ENCODE measurements at places on chromosomes 7 and 10.

- DNase-seq, result no peak
These were observed 116.1 kb downstream of the INSYN2A start for GRCh38 chr10:127080317-127080716.

DNA sequence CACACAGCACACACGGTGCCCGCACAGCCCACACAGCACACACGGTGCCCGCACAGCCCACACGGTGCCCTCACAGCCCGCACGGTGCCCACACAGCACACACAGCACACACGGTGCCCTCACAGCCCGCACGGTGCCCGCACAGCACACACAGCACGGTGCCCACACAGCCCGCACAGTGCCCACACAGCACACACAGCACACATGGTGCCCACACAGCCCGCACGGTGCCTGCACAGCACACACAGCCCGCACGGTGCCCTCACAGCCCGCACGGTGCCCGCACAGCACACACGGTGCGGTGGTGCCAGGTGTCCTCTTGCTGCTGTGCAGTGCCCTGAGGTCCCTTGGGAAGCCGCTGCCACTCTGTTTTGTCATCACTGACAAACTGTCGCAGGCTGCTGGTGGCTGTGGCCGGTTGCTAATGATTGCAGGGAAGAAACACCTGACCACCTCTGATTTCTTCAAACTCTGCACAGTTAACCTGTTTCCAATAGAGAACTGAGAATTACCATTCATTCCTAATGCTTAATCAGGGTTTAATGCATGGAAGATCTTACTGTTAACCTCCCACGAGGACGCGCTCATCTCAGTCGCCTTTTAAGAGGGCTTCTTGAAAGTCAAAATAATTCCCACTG, 66.9 kb downstream of the GLRX3 start:
- no peak for DNase-seq

- peak; percentile 8 for DNase-seq
These were observed 233.6 kb downstream of the SNX13 start for GRCh38 chr7:17706734-17707133.

- DNase-seq, result no peak
These were observed 15.5 kb upstream of the VOPP1 start for GRCh38 chr7:55587687-55588378.

DNA sequence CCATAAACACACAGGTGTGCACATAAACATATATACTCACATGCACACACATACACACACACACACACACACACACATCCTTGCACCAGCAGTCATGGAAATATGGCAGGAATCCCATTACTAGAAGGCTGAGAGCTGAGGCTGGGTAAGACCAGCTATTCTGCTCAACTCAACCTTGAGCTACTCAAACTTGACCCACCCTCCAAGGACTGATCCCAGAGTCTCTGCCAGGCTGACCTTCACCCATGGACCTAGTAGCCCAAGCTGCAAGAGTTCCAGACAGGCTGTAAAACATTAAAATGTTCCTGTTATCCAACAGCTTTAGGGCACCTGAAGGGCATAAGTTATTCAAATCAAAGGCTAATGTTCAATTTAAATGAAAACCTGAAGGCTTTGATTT, 134.6 kb downstream of the FRMD4A start:
- no peak for DNase-seq

DNA sequence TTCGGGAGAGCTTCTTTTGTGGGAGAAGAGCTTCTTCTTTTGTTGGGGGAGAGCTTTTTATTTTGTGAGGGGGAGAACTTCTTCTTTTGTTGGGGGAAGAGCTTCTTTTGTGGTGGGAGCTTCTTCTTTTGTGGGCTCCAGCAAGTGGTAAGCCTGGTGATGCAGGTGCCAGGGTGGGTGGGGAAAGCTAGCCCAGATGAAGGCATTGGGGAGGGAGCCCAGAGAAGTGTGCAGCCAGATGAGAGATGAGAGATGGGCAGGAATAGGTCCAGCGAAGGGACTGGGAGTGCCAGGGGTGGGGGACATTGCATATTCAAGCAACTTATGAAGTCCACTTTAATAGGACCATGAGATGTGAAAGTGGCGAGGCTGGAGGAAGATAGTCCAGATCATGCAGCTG, 9.7 kb downstream of the ADRA2A start:
- DNase-seq, result no peak

DNA sequence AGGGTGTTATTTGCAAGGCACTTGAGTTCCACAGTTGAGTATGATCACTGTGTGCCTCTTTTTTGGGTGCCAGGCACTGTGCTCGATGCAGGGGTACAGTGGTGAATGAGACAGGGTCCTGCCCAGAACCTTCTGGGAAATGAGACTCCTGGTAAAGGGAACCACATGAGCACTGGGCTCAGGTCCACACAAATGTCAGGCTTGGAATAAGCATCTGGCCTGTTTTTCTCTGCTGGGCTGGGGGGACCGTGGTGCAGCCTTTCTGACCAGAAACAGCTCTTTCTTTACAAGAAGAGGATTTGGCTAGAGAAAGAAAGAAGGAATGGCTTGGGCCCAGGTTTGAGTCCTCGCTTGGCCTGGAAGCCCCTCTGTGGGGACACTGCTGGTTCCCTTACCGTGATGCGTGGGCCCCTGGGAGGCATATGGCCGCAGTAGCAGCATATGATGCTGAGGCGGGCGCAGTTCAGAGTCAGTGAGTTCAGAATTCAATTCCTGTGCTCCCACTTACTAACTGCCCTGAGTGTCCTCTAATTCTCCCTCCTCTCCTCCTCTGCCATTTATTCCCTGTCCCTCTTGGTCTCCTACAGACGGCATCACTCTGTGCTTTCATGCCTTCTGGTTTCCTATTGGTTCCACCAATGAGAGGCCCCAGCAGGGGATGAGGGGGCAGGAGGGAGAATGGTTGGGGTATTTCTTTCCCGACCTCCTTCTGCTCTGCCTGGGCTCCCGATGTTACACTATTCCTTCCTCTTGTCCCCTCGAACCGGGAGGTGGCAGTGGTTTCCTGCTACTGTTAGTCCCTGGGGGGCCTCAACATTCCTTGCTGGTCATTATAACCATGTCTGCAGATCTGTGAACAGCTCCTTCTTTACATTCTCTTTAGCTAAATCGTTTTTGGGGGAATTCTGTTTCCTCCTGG, 9.6 kb upstream of the KCP start:
- no peak for DNase-seq

Measured in activated CD4-positive, alpha-beta T cell treated with anti-CD3 and anti-CD28 coated beads, Interleukin-2, amount 50 U/mL, for 4 hours (primary cell).